ENCODE measurements at places on chromosomes 2 and 18.

GRCh38 chr2:222943820-222944219 lies 83.0 kb downstream of the ACSL3 start:
- DNase-seq, result no peak

DNA sequence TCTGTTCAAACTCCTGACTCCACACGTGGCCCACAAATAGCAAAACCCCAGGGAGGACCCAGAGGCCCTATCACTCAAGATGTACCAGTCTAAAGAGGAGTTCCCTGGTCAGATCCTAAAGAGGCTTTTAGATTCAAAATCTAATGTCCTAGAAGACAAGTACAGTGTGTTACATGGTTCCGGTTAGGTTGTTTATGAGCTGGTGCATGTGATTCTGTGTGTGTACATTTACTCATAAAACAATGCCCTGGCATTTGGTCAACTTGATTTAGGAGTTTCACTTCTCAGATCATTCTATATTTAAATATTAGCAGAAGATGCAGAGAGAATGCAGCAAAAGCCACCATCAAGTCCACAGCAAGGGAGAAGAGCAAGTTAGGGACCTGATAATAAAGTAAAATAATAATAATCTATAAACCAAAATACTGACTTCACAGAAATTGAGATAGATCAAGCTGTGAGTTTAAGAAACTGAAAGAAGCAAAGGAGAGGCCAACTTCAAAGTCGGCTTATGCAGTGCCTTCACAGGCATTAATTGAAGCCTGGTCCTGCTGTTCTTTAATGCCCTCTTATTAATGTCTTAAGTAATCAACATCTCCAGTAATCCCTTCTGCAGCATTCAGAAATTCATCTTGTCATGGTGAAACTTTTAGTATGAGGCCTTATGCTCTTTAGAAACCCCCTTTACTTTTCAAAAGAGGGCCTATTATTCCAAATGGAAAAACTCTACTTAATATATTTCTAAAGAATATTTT lies 4.2 kb upstream of the AP1S3 start:
- no peak for DNase-seq

- DNase-seq, result no peak
These were observed 11.6 kb downstream of the CROCC2 start for GRCh38 chr2:240917684-240918257.

GRCh38 chr2:224669449-224669848 lies 46.7 kb downstream of the CCDC195 start:
- no peak for DNase-seq

GRCh38 chr2:3182848-3183247 lies 194.8 kb downstream of the EIPR1 start:
- DNase-seq, result no peak

- DNase-seq, result no peak
These were observed 130.4 kb downstream of the TTC27 start for GRCh38 chr2:32758232-32758631.

DNA sequence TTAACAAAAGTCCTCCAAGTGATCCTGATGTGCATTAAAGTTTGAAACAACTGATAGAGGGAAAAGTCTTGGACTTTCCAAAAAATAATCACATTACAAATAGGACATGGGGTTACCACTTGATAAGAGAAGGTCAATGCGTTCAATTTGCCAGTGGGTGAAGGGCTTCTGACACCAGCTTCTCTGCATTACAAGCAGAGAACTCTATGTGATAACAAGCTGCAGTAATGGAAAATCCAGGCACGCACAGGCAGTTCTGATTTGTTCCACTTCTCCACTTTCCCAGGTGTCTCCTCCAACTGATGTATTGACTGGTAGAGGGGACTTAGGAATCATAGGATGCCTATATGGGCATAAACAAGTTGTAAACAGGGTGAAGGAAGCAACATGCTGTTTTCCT lies 234.0 kb upstream of the MGAT5 start:
- DNase-seq, result no peak

- DNase-seq, result no peak
These were observed 19.8 kb downstream of the PARD6G start for GRCh38 chr18:80227472-80227871.

DNA sequence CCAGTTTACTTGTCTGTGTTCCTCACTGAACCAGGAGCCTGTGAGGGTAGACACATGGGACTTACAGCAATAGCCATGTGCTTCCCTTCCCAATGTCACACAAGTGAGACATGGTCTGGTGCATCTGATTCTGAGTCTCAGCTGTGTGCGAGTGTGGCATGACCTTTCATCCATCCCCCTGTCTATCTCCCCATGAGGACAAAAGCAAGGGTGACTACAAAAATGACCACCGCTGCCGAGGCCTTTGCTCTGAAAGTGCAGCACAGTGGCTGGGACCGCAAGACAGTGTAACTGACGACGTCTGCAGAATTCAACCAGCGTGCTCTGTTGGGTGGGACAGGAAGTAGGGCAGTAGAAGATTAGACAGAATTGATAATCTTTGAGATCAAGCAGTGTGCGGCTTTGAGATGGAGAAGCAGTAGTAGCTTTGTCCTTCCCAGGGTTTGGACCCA lies 50.5 kb downstream of the RAB31 start:
- no peak for DNase-seq

DNA sequence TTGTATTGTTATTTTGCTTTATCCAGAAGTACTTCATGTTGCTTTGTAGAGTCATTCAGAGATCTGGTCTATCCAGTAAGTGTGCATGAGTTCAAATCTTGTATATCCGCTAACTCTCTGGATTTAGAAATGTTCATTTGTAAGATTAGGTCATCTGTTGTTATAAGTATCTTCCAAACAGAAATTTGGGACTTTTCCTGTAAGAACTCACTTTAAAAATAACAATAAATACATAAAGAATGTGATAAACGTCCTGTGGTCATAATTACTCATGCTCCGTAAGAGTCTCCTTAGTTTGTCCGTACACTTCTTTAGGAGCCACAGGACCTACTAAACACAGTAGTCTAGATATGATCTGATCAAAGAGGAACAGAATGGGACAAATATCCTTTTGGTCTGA lies 699.9 kb upstream of the SLC8A1 start:
- DNase-seq, result no peak

GRCh38 chr2:205730191-205730590 lies 47.9 kb downstream of the NRP2 start:
- DNase-seq, result no peak

- no peak for DNase-seq
These were observed 133.7 kb downstream of the ALPK2 start for GRCh38 chr18:58495207-58495606.

GRCh38 chr18:36634573-36635216 lies 194.1 kb downstream of the TPGS2 start:
- DNase-seq, result no peak

GRCh38 chr2:202432776-202433175 lies 56.6 kb downstream of the BMPR2 start:
- no peak for DNase-seq

DNA sequence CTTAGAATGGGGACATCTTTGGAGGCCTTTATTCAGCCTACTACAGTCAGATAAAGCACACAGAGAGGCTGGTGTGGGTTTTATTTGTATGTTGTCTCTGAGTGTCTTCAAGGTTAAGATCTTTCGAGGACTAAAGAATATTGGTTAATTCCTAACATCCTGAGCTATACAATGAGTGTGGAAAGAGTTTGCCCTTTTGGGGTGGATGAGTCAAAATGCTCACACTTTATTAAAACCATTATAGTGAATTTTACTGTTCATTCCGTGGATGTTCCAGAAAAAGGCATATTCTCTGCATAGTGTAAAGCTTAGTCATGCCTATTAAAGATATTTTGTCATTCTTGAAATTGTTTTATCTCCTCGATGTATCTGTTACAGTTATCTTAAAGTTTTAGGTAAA lies 29.1 kb upstream of the SLC38A11 start:
- DNase-seq, result no peak

DNA sequence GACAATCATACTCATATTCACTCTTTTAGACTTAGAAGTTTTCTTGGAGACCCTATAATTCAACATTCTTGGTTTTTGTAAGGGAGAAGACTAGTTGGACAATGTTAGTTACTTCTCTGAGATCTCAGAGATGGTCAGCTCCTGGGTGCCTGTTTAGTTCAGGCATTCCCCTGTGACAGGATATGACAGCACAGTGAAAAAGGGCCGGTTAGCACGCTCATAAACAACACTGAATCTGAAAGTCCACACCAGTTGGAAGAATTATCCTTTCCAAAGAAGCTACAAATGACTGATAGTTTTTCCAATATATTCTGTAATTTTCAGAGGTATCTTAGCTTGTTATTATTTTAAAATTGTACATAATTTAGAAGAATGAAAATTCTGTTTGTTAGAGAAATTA lies 75.7 kb downstream of the ADAM23 start:
- no peak for DNase-seq

- DNase-seq, result no peak
These were observed 18.9 kb upstream of the RBMS1 start for GRCh38 chr2:160512491-160512890.

DNA sequence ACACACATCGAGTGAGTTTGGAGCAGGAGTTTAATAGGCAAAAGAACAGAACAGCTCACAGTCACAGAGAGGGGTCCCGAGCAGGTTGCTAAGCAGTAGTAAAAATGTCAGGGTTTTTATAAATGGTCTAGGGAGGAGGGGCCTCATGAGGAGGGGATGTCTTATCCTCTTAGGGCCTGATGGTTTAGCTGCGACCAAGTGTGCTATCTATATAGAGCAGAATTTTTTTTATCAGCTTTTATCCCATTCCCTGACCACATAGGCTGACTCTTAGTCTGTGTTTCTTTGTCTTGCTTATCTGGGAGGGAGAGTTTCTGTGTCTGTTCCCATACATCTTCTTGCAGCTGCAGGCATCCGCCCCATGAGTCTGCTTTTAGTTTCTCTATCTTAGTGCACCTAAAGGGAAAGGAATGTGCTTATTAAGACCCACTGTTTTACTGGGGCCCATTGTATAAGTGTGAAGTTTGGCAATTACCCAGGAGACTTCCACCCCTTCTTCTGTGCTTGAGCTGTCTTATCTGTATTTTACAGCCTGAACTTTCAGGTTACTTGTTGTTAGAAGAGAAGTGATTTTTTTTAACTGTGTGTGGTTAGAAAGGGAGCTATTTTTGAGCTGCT lies 30.4 kb upstream of the GMCL1 start:
- DNase-seq, result no peak

GRCh38 chr2:197128126-197128525 lies 182.5 kb downstream of the ANKRD44 start:
- DNase-seq, result no peak

DNA sequence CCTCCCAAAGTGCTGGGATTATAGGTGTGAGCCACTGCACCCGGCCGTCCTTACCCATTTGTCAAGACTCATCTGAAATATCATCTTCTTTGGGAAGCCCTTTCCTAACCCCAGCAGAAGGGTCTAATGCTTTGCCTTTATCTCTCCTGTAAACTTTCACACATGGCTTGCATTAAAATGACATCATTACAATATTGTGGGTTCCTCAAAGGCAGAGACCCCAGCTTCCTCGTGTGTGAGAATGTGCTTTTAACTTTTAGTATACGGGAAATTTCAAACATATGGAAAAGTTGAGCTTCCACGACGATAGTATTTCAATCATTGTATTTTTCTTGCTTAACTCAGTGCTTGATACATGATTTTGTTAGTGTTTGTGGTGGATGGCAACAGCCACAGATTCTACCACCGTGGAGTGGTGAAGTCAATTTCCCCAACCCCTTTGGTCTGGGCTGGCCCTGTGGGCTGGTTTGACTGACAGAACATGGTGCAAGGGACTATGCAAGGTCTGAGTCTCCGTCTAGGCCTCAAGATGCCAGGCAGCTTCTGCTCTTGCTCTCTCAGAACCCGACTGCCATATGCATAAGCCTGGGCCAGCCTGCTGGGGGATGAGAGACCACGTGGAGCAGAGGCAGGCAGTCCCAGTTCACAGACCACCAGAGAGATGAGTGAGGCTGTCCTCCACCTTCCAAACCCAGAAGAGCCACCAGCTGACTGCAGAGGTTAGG lies 39.9 kb downstream of the NGEF start:
- DNase-seq, result no peak

DNA sequence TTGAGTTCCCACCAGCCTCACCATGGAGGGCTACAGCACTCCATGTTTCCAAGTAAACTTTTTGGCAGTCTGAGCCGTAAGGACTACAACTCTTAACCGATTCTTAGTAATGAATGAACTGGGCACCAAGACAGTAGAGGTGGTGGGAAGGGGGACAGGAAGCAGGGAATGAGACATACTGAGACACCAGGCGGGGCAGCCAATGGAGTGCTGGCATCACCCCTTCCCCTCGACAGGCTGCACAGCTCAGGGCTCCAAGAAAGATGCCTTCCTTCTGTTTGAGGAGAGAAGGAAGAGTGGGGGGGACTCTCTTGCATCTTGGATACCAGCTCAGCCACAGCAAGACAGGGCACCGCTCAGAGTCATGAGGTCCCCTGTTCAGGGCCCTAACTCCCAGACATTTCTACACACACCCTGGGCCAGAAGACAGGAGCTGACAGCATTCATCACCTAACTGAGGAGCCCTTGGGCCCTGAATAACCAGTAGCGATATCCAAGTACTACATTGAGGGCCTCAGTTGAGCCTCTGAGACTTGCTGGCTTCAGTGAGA lies 45.2 kb downstream of the USP34 start:
- DNase-seq, result no peak

GRCh38 chr18:26961839-26962238 lies 96.3 kb upstream of the AQP4 start:
- DNase-seq, result no peak

DNA sequence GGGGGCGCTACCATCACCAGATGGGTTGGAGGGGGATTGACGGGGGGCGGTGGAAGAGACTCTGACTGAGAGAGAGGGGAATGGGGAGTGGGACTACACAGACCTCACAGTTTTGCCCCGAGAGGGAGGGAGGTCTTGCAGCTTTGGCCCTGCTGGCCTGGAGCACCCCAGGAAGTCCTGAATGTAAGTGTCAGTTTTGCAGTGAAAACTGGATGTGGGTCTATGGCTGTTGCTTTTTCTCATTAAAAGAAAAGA lies 2.4 kb downstream of the TCF7L1 start:
- no peak for DNase-seq

DNA sequence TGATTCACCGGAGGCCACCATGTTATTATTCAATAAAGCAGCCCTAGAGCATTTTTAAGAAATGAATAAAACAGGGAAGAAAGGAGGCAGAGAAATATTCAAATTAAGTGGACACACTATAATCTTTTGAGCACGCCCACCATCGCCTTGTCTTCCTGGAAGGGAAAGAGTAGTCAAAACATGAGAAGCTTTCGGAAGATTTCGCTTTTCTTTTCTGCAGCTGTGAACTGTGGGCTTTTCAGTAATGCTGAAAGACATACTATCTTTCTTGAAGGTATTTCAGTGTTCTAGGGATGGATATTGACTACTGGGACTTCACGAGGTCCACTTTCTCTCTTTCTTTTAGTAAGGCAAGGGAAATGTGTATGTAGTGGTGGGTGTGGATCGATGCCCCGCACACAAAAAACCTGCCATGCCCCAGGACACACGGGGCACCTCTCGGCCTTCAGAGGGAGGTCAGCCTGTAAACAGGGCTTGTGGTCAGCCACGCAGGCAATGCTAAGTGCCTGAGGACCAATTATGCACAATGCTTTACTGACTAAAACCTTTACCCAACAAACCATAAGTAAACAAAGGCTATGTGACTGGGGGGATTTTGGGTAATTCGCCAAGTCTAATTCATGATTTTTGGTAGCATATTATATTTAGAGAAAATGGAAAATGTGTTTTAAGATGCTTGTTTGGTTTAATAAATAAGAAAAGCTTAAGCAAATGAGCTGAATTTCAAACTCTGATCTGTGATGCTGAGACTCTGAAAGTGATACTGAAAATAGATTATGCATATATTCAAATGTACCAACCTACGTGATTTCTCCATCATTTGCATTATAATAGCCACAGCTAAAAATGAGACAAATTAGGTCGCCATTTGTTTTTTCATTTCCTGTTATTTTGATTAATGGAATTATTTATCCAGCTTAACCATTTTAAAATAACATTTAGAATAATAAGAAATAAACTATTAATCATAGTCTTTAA lies 130.5 kb downstream of the ZNF516 start:
- DNase-seq, result no peak

Data from activated T-helper 1 cell treated with anti-CD3 and anti-CD28 coated beads, Interleukin-2, amount 50 U/mL, for 16 hours (primary cell).